ENCODE measurements at places on chromosomes 11 and 22.
A peak's percentile ranks its signal among the peaks of the same experiment; 100 is the strongest.

DNA sequence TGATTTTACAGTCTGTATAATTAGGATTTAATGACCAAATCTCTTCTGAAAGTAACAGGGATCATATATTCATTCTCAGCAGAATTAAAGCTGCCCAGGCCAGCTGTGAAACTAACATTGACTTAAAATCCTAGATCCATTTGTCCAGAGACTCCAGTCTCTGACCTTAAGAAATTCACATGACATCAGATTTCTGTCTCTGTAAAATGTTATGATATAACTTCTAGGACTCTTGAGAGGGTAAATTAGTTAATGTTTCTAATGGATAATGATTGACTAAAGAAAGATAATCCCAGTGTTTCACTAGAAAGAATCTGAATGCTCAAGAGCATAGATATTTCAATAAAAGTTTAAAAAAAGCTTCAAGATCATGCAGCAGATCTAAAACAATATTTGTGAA is 6.3 kb downstream of the NOX4 start:
- DNase-seq, result no peak

GRCh38 chr11:45880772-45881570 is 4.5 kb upstream of the MAPK8IP1 start:
- no peak for DNase-seq

DNA sequence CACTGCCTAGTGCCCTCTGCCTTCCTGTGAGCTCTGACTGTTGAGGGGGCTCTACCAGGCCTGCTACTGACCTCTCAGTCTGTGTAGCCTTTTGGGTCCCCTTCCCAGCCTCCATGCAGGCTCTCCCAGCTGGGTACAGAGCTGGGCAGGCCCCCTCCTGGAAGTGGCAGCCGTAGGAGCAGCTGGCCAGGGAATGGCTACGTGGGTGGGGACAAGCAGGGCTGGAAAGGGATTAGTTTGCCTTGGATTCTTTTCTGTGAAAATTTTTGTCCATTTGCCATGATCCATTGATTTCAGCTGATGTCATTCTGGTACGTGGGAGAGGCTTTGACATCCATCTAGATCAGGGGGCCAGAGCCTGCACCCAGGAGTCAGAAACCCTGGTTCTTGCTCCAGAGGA is 23.9 kb upstream of the NECTIN1 start:
- no peak for DNase-seq

- DNase-seq, result no peak
Measured at GRCh38 chr11:24406389-24406788, 90.5 kb upstream of the LUZP2 start.

DNA sequence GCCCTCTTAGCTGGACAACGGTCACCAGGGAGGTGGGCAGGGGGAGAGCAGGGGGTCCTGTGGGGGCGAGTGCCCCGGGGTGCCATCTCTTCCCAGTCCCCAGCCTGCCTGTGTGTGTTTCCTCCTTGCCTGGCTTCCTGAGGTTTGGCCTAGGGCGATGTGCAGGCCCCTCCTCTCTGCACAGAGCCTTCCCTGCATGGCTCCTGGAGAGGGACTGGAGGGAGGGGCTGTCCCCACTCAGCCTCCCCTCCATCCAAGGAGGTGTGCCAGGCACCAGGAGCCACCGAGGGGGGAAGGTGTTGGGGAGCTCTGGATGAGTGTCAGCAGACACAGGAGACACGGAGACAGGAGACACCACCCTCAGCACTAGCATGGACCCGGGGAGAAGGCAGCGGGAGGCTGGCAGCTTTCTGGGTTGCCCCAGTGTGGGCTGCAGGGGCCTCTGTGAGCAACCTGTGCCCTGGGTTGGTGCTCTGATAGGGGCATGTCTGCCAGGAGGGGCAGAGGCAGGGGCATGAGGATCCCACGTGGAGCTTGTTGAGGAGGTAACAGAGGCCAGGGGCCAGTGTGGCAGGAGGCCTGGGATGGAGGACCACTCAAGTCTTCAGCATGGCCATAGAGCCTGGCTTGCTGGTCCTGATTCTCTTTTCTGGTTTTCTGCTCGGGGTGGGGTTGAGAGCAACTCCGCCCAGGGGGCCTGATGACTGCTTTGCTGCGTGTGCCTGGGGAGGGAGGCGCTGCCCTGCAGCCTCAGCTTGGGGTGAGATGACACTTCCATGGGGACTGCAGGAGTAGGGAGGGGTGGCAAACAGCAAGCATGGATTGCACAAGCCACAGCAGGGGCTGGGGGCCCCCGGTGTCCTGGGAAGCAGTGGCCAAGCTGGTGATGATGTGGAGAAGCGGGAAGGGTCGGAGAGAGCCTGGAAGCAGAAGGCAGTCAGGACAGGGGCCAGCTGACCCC is 78.8 kb downstream of the ST3GAL4 start:
- no peak for DNase-seq

- peak; percentile 66 for DNase-seq
Measured at GRCh38 chr22:46774253-46774979, 12.0 kb downstream of the TBC1D22A start.

DNA sequence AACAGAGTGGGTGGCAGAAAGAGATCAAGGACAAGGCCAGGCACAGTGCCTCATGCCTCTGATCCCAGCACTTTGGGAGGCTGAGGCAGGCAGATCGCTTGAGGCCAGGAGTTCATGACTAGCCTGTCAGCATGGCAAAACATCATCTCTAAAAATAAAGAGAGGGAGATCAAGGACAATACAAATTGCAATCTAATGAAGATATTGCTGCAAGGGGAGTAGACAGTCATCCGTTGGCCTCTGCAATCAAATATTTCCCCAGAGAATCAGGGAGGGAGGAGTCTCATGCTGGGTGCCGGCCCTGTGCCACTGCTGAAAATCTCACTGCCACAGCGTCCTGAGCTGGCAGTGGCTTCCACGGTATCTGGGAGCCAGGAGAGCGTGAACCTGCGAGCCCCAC is 19.4 kb upstream of the IL17RA start:
- DNase-seq, result no peak

GRCh38 chr22:43099095-43099494 is 9.9 kb upstream of the TTLL1 start:
- no peak for DNase-seq

GRCh38 chr22:22884010-22884887 is 3.4 kb upstream of the IGLL5 start:
- peak; percentile 64 for DNase-seq

DNA sequence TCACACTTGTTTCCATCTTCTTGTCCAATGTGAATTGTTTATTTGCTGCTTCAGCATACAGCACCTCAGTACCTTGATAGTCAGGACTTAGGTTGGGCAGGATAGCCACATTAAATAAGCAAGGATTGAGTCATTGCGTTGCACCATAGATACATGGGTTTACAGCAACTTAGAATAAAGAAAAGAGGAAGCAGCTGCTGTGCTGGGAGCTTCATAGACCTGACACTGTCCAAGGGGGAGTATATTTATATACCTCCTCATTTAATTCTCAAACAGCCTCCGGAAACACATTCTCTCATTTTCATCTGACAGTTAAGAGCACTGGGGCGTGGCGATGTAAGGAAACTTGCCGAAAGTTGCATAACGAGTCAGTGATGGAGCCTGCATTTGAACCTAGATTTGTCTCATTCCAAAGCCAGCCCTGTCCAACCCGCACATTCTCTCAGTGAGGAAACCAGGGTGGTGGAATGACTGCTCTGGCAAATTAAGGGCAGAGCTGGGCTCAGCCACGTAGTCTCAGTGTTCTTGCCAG is 42.2 kb downstream of the UBASH3B start:
- peak; percentile 47 for DNase-seq

DNA sequence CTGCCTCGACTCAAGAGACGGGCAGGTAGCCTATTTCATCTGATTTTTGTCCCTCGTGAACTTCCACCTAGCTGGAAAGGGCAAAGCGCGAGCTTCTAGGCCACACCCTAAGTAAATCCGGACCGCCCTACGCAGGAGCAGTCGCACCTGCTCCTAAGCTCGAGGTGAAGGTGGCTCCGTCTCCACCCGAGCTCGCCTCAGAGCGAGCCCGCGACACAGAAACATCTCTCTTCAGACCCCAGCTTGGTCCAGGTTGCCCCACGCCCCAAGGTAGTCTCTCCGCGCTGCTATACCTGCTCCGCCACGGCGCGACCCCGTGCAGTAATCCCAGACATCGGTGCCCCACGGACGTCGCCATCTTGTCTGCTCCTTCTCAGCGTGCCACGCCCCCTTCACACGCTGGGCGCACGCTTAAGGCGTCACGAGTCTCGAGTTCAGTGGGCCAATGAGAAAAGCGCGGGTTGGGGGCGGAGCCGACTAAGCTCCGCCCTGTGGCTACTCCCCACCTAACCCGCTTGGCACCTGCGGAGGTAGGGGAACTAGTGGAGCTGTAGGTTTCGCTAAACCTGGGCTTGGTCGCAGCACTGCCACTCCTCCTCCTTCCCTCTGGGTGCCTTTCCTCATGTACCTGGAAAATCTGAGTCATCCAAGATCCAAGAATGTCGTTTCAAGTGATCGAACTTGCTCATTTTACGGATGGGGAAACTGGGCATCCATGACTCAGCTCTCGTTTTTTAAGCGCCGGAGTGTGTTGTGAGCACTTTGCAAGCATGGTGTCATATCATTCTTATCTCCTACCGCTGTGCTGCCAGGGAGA is at the start of gene PISD:
TSS of gene PISD (minus strand) at position 365 of the 817 bp plus-strand sequence. CDS start at position 358, 7 bp downstream.
- peak; percentile 98 for DNase-seq

DNA sequence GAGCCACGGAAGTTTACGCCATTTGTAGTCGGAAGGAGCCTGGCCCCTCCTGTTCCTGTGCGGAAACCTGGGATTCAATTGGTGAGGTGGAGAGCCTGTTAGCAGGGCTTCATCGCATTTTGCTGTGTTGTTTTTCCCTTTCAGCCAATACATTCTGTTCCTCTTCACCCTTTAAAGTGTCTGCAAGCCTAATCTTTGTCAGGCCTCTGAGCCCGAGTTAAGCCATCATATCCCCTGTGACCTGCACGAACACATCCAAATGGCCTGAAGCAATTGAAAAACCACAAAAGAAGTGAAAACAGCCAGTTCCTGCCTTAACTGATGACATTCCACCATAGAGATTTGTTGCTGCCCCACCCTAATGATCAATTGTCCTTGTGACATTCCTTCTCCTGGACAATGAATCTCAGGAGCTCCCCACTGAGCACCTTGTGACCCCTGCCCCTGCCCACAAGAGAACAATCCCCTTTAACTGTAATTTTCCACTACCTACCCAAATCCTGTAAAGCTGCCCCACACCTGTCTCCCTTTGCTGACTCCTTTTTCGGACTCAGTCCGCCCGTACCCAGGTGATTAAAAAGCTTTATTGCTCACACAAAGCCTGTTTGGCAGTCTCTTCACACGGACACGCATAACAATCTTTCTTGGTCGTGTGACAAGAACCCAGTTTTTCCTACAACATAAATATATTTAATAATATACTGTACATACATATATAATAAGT is 37.1 kb upstream of the MMP12 start:
- DNase-seq, result no peak

GRCh38 chr11:122207921-122208764 is 92.1 kb upstream of the BLID start:
- DNase-seq, result no peak

- DNase-seq, result no peak
Measured at GRCh38 chr22:46553189-46553588, 15.8 kb upstream of the CELSR1 start.

DNA sequence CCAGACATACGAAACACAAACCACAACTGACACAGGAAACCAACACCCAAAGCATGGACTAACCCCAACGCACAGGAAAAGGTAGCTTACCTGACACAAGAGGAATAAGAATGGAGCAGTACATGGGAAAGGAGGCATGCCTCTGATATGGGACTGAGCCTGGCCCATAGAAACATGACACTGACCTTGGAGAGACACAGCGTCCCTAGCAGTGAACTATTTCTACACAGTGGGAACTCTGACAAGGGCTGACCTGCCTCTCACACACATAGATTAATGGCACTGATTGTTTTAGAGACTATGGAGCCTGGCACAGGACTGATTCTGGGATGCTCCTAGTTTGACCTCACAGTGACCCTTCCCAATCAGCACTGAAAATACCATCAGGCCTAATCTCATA is 12.0 kb downstream of the CCKBR start:
- no peak for DNase-seq

DNA sequence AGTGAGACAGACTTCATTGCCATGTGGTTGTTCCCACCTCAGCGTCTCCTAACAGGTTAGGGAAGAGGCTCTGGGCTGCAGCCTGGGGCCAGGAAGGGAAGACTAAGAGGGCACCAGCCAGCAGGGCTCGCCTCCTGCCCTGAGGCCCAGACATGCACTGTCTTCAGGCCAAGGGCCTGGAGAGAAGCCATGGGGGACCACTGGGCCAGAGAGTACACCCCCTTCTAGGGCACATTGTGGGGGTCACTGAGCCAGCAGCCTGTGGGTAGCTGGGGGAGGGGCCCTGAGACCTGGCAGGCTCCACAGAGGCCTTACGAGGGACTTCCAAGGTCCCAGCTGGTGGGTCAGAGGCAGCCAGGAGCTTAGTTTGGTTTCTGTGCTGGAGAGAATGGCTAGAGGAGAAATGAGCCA is 25.0 kb upstream of the MYRF start:
- DNase-seq, result no peak

GRCh38 chr11:66277471-66278362 is at the start of gene CNIH2:
Gene CNIH2 (plus strand): TSS chr11:66278175. CDS start chr11:66278457, 282 bp downstream.
- DNase-seq, result no peak

- no peak for DNase-seq
Measured at GRCh38 chr11:16297332-16297731, 59.0 kb downstream of the SOX6 start.

Data from kidney (tissue), 22 donors.